ENCODE measurements at places on chromosomes 13 and 19.

DNA sequence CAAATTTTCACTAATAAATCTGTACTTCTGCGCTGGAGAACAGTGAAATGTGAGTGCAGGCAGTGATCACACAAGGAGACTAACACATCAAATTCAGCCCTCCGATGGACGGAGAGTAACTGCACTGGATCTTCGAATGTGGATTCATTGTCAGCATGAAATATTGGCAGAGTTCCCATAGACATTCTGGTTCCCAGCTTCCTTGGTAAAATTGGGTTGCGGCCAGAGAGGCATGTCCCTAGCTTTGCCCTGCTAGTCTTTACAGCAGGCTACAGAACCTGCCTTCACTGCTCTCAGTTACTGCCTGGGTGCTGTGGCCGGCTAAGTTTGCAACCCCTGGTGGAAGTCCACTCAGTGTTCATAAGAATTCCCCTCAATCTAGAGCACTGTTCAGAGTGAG lies 32.3 kb upstream of the UQCRFS1 start:
- DNase-seq, result no peak

DNA sequence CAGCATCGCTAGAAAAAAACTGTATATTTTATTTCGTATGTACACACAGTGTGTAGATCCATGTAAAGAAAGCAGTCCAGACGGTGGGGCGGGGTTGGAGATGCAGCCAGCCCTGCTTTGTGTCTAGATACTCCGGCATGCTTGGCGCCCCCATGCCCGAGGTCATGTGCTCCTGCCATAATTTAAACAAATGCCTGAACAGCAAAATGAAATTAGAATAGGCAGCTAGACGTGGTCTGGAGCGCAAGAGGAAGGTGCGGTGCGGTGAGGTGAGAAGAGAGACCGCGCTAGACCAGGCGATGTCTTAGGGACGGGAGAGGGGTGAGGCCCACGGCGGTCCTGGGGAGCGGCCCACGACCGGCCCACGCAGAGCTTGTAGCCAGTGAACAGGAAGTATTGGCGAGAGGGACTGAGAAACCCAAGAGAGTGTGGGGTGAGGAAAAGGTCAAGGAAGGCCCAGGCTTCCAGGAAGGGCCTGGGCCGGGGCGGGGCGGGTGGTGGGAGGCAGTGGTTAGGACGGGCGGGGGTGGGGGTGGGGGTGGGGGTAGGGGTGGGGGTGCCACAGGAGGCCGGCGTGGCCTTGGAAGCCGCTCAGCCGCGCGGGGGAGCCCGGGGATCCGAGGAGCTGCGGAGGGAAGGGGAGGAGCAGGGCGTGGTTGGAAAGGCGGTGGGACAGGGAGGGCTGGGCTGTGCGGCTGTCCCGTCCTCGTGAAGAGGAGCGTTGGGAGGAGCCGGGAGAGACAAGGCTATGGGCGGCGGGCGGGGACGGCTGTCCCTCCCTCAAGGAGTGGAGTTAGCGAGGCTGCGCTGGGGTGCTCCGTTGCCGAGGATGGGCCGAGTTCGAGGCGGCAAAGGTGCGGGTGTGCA lies 254.7 kb upstream of the SGCG start:
- DNase-seq, result peak; percentile 27

- DNase-seq, result no peak
Observed at GRCh38 chr13:32124743-32125142, 93.2 kb downstream of the FRY start.

DNA sequence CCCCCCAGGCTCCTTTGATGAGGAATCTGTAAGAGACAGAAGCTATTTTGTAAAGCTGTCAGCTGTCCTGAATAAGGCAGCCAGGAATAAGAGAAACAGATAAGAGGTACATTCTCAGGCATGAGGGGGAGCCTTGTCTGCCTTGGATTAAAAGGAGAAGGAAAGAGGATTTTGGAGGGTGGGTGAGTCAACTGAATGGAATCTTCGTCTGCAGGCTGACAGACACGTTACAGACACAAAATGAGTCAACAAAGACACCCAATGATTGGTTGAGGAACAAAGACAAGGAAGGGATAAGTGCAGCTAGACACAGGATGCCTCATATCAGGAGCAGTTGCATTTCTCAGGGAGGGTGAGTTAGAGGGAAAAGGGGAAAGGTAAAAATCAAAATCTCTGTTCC lies 162.5 kb downstream of the OLFM4 start:
- no peak for DNase-seq

DNA sequence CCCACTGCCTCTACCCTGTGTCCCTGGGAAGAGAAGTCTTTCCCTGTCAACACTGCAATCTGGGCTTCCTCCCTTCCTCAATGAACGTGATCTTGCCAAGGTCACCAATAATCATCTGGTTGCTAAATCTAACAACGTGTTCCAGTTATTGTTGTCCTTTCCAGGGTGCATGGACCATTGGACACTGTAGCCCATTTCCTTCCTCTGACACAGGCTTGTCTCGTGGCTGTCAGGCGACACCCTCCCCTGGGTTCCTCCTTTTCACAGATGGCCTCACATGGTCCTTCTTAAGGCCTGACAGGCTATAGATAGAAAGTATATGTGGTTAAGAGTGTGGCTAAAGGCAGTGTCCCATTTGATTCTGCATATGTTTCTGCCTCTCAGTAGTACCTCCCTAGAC lies 67.7 kb upstream of the STARD13 start:
- peak; percentile 81 for DNase-seq

GRCh38 chr13:111219950-111220349 lies 100.5 kb upstream of the TEX29 start:
- no peak for DNase-seq

All from suppressor macrophage treated with lipopolysaccharide for 1 hour (primary cell).